ENCODE measurements at places on chromosomes 7 and 10.

GRCh38 chr7:121159553-121159952, 169.2 kb upstream of the WNT16 start:
- no peak for ATAC-seq

- no peak for ATAC-seq
These were observed 1257.4 kb downstream of the GATA3 start for GRCh38 chr10:9311702-9312499.

- ATAC-seq: no peak
These were observed 84.6 kb upstream of the CACUL1 start for GRCh38 chr10:118839348-118839747.

DNA sequence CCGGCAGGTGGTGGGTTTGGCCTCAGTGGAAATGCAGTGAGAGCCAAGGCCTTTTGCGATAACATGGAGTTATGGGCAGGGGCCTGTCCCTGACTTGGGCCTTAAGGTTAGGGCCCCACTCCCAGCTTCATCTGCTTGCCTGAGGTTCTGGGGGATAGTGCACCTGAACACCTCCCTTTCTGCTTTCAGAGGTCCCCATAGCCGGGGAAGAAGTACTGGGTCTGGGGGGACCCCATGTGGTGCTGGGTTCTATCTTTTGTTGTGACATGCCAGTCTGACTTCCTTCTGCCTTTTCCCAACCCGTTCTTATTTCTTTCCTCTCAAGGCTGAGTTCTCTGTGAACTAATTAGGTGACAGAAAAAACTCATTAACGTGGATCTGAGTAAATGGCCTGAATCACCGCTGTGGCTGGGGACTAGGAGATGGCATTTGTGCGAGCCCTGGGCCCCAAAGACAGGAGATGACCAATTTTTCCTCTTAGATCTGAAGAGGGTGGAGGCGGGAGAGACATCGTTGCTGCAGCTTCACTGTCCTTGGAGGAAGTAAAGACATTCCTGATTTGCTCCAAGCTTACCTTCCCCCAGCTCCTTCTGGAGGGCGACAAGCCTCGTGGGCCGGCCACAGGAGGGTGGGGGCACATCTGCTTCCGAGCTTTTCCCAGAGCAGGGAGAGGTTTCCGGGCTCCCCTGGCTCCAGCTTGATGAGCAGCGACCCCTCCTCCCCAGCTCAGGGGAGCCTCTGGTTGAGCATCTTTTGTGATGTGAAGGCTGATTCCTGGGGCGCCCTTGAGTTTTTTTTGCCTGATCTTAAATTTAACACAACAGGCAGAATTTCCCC, 2.0 kb downstream of the AGAP3 start:
- no peak for ATAC-seq

- ATAC-seq: no peak
These were observed 107.7 kb downstream of the BAMBI start for GRCh38 chr10:28785018-28785417.

DNA sequence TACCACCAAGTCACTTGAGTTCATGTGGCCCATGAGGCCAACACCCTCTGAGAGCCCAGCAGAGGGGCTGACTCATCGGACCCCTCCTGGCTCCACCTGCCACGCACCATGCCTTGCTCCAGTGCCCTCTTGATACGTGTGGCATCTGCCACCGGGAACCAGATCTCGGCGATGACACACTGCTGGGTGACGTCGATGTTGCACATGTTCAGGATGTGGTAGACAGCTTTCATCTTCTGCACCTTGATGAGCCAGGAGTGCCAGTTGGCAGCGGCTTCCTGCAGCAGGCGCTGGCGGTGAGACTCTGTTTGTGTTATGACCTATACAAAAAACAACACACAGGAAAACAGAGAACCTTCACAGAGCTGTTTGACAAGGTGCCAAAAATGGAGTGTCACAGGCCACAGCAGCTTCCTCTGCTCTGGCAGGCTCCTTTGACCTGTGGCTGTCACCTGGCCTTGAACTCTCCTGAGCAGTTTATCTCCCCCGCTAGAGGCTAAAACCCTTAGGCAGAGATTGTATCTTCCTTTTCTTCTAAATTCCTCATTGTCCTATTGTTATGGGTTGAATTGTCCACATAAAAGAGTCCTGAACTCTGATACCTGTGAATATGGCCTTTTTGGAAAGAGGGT, 45.2 kb upstream of the TMEM213 start:
- ATAC-seq: peak; percentile 96

DNA sequence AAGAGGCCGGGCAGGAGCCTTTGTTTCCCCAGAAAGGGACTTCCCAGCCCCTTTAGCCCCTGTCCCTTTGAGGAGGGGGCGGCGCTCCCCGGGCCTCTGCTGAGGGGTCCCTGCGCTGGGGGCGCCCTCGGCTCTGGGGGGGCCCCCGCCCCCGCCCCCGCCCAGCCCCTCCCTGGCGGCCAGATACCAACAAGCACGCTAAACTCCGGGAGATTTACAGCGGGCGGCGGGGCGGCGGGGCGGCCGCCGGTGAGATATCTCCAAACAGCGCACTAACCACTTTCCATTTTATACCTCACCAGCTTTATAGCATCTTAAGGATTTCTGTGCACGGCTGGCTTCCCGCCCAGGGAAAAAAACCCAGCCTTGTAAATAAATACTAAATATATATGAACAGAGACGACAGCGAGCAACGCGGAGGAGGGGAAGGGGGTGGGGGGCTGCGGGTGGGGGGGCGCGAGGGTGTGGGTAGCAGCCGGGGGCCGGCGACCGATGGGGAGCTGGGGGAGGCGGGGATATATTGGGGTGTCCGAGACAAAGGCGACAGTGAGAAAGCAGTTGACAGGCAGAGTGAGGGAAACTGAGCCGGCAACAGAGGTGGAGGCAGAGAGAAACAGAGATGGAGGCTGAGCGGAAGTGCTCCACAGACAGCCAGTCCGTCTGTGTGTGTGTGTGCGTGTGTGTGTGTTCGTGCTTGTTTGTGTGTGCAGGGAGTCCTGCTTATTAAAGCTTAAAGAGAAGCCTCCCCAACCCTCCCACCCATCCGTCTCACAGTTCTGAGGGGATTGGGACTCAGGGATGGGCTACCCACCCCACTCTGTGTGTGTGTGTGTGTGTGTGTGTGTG, 85.8 kb downstream of the HIF1AN start:
- ATAC-seq: peak; percentile 39

DNA sequence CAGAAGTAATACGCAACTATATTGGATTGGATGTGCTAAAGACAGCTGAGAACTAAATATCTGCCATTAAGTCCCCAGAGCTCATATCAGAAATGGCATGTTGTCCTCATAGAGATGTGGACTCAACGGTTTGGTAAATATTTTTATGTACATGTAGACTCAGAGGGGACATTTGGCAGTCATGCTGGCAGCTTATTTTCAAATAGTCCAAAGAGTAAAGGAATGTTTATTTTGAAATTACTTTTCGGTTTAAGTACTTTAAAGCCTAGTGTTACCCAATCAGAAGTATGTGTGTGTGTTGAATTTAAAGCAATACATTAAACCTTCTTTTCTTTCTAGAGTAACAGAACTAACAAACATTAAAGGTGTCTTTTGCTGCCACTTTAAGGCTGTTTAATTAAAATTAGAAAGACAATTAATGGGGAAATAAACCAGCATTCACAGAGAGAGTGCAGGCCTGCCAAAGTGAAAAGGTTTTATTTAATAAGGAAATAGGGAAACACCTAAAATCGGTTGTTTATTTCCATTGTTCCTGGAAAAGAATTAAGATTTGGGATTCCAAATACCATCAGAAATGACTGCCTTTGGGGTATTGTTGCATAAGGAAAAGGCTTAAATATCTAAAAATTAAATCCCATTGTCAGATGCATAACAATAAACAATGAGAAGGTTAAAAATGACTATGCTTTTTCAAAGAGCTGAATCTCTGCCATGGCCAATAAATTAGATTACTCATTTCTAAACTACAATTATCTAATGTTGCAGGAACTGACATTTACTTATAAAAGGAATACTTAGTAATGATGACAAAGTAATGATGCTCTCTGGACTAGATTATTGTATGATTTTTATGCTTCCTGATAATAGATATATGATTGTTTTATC, 113.4 kb upstream of the AHR start:
- peak; percentile 52 for ATAC-seq

GRCh38 chr7:42947521-42947920, 15.3 kb downstream of the MRPL32 start:
- no peak for ATAC-seq

- ATAC-seq: no peak
These were observed 756.3 kb downstream of the REEP3 start for GRCh38 chr10:64277536-64277935.

GRCh38 chr10:2301227-2301626, 563.9 kb upstream of the ADARB2 start:
- ATAC-seq: no peak

GRCh38 chr10:90398566-90398965, 459.3 kb downstream of the HTR7 start:
- no peak for ATAC-seq

DNA sequence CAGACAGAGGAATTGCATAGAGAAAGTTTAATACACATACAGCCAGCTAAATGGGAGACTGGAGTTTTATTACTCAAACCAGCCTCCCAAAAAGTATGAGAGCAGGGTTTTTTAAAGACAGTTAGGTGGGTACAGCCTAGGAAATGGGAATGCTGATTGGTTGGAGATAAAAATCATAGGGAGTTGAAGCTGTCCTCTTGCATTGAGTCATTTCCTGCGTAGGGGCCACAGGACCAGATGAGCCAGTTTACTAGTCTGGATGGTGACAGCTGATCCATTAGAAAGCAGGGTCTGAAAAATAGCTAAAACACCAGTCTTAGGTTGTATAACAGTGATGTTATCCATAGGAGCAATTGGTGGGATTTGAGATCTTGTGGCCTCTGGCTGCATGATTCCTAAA, 76.1 kb upstream of the POM121L12 start:
- ATAC-seq: no peak

GRCh38 chr7:103622274-103622673, 176.3 kb upstream of the SLC26A5 start:
- ATAC-seq: no peak

DNA sequence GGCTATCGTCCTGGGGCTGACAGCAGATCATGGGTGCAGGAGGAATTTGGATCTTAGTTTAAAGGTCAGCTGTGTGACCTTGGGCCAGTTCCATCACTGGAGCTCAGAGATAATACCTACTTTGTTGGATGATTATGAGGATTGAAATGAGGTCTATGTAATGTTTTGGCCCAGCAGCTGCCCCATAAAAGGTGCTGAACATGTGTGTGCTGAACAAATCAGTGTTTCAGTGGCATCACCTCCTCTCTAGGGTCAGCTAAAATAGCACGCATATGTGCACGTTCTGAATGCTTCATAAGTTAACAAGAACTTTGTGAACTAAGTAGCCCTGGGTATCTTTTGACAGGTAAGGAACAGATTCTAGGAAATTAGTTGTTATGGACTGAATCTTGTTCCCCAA, 84.8 kb upstream of the LRRC18 start:
- ATAC-seq: no peak

DNA sequence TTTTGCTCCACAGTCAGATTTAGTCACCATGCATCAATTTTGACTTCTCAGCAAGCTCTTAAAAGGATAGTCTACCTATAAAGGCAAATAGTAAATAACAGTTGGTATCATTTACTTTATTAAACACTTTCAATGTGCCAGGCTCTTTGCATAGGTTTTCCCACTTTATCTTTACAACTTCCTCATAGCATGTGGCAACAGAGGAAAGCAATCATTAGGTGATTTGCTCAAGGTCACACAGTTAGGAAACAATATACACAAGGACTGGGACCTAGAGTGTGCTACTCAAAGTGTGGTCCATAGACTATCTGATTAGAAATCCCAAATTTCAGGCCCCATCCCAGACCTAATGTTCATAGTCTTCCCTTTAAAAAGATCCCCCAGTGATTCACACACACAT, 212.3 kb downstream of the MTERF1 start:
- no peak for ATAC-seq

DNA sequence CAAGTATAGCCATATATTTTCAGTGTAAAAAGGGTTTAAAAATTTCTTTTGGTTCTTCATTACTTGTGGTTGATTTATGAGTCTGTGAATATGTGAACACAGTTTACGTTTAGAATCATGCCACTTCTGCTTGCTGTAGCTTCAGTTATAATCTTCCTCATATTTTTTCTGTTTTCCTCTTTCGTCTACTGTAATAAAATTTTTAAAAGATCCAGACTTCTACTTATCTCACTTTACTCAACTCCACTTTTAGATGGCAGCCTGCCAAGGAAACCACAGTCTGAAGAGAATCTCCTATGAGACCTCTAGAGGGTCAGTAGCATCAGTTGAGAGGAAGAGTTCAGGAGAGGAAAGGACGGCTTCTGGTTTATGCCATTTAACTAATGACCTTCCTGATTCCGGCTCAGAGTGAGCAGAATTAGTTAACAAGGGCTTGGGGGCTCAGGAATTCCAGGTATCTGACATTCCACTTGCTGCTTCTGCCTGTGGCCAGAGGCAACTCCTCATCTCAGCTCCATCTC, 21.4 kb downstream of the CREB5 start:
- ATAC-seq: no peak

DNA sequence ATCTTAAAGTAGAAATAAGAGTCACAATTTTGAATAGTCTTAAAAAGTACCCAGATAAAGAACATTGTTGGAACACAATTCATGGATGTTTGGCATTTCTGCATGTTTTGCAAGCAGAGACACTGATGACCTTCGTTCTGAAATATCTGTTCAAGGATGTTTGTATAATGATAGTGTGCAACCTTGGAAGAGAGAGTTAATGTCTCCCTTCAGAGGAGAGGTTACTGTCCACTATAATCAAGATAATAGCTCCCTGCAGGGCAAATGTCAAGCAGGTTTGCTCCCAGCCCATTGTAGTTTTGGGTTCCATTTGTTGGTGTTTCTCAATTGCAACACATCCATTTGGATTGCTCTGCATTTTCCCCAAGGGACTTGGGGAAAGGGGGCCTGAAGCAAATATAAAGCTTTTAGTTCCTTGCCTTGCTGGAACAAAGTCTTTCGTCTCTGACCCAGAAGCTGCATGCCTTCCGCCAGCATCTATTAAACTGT, 45.2 kb downstream of the COL1A2 start:
- no peak for ATAC-seq

DNA sequence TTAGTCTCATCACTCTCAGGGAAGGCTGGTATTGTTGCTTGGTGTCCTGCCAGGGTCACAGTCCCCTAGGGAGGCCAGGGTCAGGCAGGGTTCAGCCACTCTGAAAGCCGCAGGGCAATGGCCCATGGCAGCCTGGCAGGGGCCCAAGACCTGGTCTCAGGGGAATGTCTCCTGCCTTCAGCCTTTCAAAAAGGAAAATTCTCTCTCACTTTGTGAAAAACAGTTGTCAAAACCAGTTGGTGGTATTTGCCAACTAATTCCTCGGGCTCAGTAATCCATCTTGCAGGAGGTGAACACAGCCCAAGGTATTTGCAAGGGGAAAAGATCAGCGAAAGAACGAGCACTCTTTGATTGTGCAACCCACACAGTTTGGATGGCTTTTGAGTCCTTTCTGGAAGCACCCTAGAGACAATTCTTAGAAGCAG, 101.5 kb downstream of the JCAD start:
- ATAC-seq: no peak

DNA sequence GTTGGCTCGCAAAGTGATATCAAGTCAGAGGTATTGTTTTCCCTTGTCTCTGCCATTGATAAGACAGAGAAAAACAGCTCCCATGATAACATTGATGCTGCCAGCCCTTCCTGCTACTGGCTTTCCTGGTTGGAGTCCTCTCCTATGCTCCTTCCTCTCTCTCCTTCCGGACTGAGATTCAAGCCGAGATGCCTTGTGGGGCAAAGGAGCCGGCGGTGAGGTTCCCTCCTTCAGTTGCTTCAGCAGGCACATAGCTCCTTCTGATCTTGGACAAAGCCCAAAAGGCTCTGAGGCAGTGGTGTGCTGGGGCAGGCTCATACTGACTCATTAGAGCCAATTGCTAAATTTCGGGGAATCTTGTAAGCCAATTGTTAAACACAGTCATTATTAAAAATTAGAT, 8.8 kb upstream of the ZCCHC24 start:
- ATAC-seq: no peak
